ENCODE measurements at places on chromosomes 3 and 15. TPM values are rescaled to one million over a fixed set of nuclear protein-coding genes. Genes with fewer than 3 reads are reported as not detected.
A peak's percentile ranks its signal among the peaks of the same experiment; 100 is the strongest.

DNA sequence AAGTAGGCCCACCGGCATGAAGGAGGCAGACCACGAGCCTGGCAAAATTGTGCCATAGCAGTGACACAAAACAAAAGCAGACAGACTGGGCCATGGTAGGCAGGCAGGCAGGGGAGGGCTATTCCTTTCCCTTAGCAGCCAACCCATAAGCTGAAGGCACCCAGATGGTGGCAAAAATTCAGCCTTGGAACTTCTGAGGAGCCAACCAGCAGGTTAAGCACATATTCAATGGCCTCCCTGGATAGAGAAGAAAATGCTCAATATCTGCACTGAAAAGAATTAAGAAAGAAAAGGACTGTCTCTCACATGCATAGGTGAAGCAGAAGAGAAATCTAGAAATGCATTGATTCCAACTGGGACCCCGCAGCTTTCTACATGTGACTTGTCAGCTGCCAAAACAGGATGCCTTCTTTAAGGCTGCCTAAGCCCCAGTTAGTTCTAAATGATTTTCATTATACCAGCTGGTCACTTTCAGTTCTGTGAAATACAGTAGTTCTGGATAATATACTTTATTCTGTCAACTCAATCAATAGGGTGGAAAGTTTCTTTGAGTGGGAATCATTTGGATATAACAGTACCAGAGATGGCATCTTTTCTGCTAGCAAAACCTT, 2.7 kb downstream of the PRICKLE2 start:
- no peak for DNase-seq

GABRR3 gene
- total RNA-seq, result not detected

GRCh38 chr3:157201648-157202278, 41.8 kb upstream of the CCNL1 start:
- peak; percentile 40 for DNase-seq

DNA sequence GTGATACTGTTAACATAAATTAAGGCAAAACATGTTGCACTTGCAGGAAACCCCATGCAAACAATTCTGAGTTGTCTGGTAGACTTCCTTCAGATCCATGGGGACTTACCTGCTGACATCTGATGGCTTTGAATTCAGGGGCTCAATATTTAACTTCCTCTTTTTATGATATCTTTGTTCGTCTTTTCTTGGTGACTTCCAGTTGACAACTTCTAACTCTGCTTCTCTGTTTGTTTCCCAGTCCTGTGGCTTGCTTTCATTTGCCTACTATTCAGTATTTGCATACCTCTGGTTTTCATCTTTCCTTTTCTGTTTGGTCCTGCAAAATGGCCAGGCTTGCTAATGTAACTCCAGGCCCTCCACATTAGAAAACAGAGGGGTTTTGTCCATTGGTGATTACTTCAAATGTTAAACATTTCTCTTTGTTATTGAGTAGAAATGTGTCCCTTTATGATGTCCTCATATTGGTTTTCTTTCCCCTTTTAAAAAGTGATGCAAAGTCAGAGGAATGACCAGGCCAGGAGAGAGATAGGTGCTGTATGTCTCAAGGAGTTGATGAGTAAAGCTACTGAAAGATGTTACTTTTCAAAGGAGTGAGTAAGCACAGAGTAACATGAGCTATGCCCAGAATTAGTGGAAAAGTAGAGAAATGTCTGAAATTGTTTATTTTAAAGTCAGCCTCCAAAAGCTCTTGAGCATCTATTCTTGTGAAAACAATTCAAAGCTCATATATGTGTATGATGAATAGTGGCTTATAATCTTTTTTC, 335.9 kb downstream of the LPP start:
- peak; percentile 90 for DNase-seq

DNA sequence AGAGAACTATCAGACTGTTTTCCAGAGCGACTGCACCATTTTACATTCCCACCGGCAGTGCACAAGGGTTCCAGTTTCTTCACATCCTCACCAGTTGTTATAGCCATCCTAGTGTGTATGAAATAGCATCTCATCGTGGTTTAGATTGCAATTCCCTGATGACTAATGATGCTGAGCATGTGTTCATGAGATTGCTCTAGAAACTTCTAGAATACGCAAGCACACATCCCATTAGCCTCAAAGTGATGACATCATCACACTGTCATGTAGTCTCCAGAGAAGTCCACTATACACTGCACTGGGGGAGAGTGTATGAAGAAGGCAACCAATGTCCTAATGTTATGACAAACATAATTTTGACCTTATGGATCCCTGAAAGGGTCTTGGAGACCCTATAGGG, 30.1 kb downstream of the FBLN2 start:
- peak; percentile 92 for DNase-seq

GUCA1C gene
- total RNA-seq, result not detected

Data from IMR-90 (cell line).